Activated CD4-positive, CD25-positive, alpha-beta regulatory T cell treated with anti-CD3 and anti-CD28 coated beads, Interleukin-2, amount 50 U/mL, for 24 hours (primary cell): ENCODE measurements at places on chromosomes 3 and 15.

DNA sequence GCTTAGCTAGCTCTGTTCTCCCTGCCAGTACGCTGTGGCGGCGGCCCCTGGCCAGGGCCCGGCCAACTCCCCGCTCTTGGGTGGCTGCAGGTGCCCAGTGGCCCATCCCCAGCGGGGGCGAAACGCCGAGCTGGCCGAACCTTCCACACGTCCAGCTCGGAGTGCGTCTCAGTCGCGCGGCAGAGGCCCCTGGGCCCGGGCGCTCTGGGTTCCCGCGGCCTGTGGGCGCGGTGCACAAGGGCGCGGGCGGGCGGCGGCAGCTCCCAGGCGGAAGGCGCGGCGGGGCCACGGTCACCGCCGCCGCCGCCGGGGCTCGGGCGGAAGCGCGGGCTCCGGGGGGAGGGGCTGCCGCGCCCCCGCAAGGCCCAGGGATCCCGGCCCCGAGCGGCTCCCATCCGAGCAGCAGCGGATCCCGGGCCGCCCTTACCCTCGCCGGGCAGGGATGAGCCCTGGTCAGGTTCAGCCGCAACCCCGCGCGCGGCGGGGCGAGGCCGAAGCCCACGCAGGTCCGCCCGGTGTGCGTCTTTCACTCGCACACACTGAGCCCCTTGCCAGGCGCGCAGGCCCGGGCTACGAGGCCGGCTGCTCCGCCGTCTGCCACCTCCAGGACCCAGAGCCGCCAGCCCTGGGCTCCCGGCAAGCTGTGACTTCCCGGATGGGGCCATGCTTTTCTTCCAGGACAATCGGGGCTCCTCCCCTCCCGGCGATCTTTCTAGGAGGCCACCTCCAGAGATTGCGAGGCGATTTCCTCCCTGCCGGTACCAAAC lies 54.2 kb downstream of the CCDC54 start:
- ATAC-seq: peak; percentile 73

DNA sequence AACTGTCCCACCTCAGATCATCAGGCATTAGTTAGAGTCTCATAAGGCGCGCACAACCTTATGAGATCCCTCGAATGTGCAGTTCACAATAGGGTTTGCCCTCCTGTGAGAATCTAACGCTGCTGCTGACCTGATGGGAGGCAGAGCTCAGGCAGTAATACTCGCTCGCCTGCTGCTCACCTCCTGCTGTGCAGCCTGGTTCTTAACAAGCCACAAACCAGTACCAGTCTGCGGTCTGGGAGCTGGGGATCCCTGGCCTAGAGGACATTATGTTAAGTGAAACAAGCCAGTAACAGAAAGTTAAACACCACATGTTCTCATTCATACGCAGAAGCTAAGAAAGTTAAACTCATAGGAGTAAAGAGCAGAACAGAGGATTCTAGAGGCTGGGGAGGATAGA lies 47.0 kb downstream of the MAP3K13 start:
- ATAC-seq: no peak

DNA sequence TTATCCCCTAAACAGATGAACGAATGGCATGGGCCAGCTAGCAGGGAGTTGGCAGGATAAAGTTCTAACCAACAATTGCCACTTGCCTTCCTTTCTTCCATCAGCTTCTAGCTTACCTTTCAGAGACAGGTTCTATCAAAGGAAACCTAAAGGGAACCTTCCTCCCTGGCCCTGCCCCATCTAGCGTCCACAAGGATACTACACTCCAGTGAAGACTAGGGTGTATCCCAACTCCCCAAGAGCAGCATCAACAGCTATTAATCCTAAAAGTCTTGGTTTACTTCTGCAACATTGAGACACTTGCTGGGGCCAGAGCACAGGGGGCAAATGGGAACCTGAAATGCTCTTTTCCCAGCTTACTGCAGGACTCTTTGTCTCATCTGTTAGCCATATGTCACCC lies 37.0 kb upstream of the TMC3 start:
- ATAC-seq: no peak

DNA sequence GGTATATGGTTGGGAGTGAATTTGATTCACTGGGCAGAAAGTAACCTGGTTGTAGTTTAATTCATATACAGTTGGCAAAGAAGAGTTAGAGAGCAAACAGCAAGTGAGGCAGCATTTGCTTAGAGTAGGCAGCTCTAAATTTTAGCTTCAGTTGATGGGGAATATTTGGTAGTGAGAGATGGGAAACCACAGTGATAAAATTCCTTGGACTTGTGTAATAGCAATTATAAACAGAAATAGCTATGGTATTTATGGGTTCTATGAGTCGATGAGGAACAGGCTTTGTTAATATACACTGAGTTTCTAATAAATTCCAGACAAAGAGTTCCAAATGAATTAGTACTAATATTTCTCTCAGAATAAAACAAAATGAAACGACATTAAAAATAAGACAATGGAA lies 894.0 kb downstream of the ROBO2 start:
- ATAC-seq: no peak

- ATAC-seq: no peak
Measured at GRCh38 chr3:189566550-189567130, 64.5 kb upstream of the TP63 start.

GRCh38 chr3:5423523-5423922 lies 236.0 kb downstream of the EDEM1 start:
- ATAC-seq: no peak

GRCh38 chr3:62987721-62988120 lies 112.5 kb upstream of the CADPS start:
- no peak for ATAC-seq

- ATAC-seq: no peak
Measured at GRCh38 chr3:152147748-152148147, 121.0 kb upstream of the MBNL1 start.

DNA sequence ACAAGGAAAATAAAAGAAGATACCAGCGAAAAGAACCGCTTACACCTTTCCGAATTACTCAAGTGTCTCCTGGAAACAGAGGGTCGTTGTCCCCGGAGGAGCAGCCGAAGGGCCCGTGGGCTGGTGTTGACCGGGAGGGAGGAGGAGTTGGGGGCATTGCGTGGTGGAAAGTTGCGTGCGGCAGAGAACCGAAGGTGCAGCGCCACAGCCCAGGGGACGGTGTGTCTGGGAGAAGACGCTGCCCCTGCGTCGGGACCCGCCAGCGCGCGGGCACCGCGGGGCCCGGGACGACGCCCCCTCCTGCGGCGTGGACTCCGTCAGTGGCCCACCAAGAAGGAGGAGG lies 325 bp downstream of the ALCAM start:
- no peak for ATAC-seq

DNA sequence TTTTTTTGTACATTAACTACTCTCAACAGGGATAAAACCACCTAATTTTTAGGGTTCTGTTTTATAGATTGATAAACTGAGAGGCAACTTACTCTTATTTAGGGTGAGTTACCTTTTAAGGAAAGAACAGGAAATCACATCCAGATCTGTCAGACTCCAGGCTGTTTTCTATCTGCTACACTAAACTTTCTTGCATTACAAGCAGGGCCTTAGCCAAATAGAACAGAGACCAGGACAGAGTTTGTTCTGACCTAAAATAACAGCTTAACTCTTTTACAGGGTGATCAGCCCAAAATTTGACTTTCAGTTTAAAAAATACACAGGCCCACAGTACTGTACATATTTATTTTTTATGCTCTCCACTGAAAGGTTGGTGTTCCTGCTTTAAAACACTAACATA lies 38.6 kb downstream of the SGO1 start:
- ATAC-seq: no peak

DNA sequence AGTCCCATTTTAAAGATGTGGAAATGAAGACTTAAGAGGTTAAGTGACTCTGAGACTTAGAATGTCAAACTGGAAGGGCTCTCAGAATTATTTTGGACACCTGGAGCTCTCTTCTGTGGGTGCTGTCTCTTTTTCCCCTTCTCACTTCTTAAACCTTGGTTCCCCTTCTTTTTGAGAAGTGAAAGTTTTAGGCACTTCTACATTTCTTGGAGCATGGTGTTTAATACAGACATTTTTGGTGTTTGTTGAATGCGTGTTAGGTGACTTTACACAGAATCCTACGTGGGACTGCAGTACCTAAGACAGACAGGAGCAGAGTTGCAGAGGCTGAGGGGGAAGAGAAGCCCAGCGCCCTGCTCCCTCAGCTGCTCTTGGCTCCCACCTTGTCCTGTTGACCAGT lies 133.3 kb downstream of the MDFIC2 start:
- ATAC-seq: no peak

- peak; percentile 87 for ATAC-seq
Measured at GRCh38 chr3:48247401-48247811, 6.5 kb downstream of the ZNF589 start.

- ATAC-seq: no peak
Measured at GRCh38 chr3:172506094-172506493, 17.1 kb downstream of the TNFSF10 start.

- no peak for ATAC-seq
Measured at GRCh38 chr3:46998852-46999515, 19.5 kb downstream of the NBEAL2 start.

GRCh38 chr15:75809986-75810750 lies 33.1 kb upstream of the UBE2Q2 start:
- ATAC-seq: no peak

GRCh38 chr3:48656061-48656840 lies 6.4 kb downstream of the CELSR3 start:
- peak; percentile 83 for ATAC-seq

DNA sequence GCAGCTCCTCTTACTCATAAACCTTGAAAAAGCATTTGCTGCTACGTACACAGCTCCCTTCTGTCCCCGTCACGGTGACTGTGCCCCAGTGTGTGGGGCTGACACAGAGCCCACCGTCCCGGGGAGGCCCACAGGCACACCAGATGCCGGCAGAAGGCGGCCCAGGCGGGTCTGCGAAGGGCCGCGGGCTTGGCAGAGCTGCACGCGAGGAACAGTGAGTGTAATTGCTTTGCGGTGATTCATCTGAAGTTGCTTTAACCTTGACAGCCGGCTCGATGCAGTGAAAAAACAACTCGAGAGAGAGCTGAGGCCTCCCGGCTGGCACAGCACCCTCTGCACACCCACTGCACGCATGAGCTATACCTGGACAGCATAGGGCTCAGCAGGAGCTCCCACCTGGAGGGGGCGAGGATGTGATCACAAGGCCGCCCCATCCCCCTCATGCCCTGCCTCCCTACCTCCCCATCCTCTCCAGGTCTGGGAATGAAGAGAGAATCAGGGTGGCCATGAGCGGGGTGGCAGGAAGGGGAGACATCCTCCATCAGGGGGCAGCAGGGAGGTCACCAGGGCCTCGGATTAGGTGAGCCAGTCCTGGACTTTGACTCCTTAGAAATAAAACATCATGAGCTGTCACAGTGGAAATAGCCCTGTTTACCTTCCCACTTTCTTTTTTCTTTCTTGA lies 172.7 kb downstream of the MEGF11 start:
- ATAC-seq: no peak
